ENCODE measurements at places on chromosomes 16 and 17.

DNA sequence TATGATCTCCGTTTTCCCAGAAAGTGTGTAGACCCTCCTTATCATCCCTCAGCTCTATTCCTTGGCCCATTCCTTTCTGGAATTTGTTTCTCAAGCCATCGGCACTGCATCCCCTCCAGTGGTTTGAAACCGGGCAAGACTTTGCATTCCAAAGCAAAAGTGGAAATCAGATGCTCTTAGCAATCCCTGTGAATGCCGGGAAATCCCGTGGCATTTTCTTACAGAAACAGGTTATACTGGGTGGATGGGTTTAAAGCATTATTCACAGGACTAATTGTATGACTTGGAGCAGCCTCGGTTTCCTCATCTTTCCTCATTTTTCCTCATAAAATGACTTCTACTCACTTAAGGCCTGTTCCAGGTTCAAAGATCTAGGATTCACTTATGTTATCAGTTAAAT is 52.0 kb downstream of the MAP2K6 start:
- no peak for DNase-seq

GRCh38 chr16:81220349-81220748 is 18.1 kb upstream of the BCO1 start:
- DNase-seq = no peak

DNA sequence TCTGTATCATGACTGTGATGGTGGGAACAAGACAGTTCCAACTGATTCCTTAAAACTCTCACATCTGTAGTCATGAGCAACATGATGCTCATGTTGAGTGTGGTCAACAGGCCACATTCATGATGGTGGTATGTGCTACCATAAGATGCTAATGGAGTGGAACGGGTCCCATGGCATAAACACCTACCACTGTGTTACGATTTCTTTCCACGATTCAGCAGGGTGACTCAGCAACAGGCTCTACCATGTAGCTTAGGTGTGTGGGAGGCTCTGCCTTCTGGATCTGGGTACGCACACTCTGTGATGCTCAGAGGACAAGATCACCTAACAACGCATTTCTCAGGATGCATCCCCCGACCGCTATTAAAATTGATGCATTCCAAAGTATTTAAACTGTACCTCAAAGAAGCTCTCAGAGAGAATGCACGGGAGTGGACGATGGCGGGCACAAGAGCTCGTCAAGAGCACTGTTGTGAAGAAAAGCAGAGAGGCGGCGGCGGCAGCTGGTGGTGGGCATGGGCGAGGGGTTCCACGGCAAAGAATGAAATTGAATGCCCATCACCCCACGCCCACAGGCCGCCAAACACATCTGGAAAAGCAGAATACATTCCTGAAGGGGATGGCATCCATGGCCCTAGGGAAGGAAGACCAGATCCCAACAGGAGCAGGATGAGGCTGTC is 133.3 kb downstream of the ZNF778 start:
- no peak for DNase-seq

DNA sequence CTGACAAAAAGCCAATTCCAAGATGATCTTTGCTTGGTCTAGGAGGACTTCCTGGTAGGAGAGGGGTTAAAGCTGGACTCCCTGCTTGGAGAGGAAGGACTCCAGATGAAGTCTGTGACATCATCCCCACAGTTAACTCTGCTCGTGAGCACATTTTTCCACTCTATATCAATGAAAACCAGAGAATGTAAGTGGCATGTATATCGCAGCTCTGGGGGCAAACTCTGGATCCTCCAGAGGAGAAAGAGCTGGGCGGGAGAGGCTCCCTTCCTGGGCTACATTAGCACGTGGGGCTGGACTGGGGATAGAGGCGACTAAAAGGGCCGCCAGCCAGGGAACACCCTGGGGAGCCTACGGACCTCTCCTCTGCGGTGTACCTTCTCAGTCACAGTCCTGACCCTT is 34.1 kb downstream of the HIC1 start:
- no peak for DNase-seq

DNA sequence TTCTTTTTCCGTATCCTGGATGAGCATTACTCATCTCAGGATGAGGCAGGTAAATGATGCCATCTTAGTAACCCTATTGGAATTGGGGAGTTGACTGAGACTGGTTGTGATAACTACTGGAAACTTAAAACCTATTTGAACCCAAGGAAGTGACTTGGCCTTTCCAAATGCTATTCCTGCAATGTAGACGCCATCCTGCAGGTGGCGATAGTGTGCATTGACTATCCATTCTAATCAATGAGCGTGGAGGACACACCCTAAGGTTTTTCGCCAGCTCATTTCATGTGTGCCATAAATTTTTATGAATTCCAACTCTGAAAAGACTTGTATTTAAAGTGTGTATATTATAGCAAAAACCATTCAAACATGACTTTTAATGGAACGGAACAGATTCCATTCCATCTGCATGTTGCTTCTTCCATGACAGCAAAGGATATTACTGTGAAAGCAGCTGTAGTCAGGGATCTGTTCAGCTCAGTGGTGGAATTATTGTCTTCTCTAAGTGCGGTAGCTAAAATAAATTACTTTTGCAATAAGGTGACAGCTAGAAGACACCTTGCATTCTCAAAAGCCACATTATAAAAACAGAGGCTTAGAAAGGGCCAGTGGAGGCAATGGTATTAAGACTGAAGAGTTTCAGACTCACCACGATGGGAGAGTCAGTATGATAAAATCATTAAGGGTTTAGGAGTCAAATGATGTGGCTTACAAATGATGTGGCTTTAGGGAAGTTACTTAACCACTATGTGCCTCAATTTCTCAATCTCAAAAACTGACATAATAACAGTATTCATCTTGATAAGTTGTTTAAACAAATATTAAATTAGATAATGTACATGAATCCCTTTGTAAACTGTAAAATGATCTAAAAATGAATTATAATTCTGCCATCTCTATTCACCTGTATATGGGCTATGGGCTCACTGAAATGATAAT is 55.5 kb downstream of the SYT17 start:
- DNase-seq = no peak

All from NCI-H2081 (cell line).